ENCODE measurements at places on chromosomes 5 and 9.
A peak's percentile ranks its signal among the peaks of the same experiment; 100 is the strongest.

DNA sequence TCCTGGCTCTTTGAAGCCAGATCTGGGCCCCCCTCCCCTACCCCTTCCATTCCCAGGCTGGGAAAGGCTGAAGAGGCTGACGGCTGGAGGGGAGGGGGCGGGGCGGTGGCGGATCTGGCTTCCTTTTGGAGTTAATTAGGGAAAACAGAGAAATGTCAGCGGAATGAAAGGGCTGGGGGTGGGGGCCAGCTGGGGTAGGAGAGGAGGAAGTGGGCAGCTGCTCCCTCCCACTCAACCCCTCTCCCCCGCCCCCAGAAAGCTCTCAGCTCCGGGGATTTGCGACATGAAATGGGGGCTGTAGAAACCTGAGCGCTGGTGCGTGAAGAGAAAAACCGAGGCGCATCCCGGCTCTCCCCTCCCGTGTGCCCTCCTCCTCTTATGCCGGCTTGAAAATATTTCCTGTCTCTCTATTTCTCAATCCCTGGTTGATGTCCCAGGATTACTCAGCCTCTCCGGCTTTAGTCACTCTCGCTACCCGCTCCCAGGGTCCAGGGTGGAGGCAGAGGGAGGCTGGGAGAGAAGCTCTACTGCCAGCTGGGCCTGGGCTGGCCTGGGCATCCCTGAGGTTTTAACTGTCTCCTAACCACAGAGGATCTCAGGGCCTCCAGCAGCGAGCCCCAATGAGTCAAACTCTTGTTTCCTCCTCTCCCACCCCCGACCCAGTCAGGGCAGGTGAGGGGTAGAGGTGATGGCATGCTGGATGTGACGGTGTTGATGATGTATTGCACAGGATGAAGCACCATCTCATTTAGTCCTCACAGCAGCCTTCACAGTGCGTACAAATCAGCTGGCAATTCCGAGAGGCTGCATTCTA, 20.1 kb downstream of the PCDHGC5 start:
- peak; percentile 31 for DNase-seq

GRCh38 chr9:112009656-112010055, 113.0 kb downstream of the UGCG start:
- DNase-seq, result no peak

GRCh38 chr9:8677741-8678140, 878.2 kb upstream of the DMAC1 start:
- no peak for DNase-seq

GRCh38 chr9:15355669-15356068, 48.7 kb upstream of the TTC39B start:
- no peak for DNase-seq

- peak; percentile 12 for DNase-seq
Measured at GRCh38 chr9:18208166-18209059, 265.5 kb upstream of the ADAMTSL1 start.

GRCh38 chr9:128495804-128496417, 8.6 kb upstream of the GLE1 start:
- no peak for DNase-seq

DNA sequence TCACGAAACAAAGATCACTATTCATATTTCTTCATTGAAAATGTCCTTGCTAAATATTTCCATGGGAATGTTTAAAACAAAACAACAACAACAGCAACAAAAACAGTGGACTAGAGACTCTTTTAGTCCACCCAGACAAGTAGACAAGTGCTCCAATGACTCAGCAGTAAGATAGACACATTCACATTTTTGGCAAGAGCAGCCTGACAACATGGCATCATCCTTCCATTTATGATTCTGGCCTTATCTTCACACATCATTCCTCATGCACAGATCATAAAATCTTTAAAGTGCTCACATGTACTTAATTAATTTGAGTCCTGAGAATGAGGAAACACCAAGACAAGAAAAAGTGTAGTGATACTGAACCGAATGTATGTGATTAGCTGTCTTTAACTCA, 132.6 kb upstream of the PDE4D start:
- no peak for DNase-seq

- DNase-seq, result no peak
Measured at GRCh38 chr5:128402506-128402905, 135.5 kb downstream of the FBN2 start.

GRCh38 chr5:124798890-124799289, 52.5 kb upstream of the ZNF608 start:
- no peak for DNase-seq

- DNase-seq, result no peak
Measured at GRCh38 chr9:91208837-91209236, 152.9 kb downstream of the AUH start.

- no peak for DNase-seq
Measured at GRCh38 chr5:31194892-31195555, 1.5 kb downstream of the CDH6 start.

DNA sequence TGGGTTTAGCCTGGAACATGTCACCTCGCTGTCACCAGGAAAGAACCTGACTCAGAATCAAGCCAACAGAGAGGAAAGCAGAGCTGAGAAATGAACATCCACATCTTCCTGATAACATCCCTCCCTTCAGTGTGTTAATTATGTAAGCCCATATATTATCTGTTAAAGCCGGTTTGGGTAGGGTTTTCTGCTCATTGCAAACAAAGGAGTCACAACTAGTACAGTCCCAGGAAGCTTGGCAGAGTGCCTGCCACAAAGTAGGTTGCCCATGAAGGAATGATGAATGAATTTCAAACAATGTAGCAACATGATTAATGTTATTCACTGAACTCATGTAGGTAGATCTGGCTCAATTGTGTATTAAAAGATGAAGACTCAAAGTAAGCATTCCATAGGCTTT, 10.4 kb upstream of the PPARGC1B start:
- DNase-seq, result peak; percentile 0

DNA sequence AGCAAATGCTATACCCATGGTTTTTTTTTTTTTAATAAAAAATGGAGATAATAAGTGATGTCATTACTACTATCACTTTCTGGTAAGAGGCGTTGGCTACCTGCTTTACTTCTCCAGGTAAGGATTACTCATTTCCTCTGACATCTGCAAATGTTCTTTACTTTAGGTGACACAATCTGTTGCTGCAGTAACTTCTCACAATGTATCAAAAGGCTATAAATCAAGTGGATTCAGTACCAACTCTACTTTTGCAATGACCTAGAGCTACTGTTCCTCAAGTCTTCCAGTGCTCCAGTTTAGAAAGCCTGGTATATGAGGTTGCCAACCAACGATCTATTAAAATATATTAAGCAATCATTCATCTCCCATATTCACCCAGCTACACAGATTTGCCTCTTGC, 129.1 kb downstream of the PLK2 start:
- DNase-seq, result no peak

GRCh38 chr5:4700069-4700468, 440.1 kb upstream of the ADAMTS16 start:
- DNase-seq, result peak; percentile 89

- no peak for DNase-seq
Measured at GRCh38 chr5:158614951-158615350, 484.8 kb downstream of the EBF1 start.

GRCh38 chr9:84711936-84712335, 42.4 kb downstream of the NTRK2 start:
- DNase-seq, result peak; percentile 92

DNA sequence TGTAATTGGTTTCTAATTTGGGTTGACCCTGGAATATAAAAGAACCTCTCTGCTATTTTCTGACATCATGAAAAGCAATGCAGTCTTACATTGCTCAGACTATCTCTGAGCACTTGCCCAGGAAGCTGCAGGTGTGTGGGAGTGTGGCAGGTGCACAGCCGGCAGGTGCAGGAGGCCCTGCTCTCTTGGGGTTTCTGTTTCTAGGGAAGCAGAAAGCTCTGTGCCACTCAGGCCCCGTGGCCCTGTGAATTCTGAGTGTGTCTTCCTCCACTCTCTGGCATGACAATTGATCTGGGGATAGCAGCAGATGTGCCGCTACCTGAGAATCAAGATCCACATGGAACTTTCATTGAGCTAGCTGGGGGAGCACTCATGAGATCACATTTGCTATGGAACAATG, 45.7 kb upstream of the IRX2 start:
- DNase-seq, result peak; percentile 95

DNA sequence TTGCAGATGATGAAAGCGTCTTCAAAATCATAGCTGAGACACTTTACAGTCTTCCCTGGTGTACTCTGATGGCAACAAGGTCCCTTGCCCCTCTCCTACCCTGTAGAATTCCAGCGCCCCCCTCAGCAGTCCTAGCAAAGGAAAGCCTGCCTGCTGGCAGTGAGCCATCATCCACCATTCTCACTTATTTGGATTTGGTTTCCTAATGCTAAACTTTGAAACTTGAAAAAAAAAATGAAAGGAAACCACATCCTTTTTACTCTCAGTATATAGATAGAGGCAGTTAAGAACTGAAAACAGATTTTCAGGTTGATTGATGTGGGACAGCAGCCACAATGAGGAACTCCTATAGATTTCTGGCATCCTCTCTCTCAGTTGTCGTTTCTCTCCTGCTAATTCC, at the start of gene GZMA:
TSS of gene GZMA (plus strand) at position 299 of the 400 bp plus-strand sequence. CDS start at position 336, 37 bp downstream.
- no peak for DNase-seq

DNA sequence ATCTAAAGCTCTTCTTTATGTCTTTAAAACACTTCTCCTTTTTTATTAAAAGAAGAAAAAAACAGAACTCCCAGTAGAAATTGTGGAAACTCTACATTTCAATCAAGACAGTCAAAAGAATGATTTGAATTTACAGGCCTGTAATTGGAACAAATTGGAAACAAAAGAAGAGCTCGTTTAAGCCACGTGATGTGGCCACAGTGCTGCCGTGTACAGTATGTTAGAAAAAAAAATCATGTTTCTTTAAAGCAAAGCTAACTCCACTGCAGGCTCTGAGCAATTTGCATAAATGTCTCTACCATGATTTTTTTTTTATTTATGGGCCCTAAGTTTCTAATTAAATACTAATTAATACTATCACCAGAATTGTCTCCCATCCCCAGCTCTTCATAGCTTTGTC, 325.6 kb downstream of the ZSWIM6 start:
- DNase-seq, result no peak

DNA sequence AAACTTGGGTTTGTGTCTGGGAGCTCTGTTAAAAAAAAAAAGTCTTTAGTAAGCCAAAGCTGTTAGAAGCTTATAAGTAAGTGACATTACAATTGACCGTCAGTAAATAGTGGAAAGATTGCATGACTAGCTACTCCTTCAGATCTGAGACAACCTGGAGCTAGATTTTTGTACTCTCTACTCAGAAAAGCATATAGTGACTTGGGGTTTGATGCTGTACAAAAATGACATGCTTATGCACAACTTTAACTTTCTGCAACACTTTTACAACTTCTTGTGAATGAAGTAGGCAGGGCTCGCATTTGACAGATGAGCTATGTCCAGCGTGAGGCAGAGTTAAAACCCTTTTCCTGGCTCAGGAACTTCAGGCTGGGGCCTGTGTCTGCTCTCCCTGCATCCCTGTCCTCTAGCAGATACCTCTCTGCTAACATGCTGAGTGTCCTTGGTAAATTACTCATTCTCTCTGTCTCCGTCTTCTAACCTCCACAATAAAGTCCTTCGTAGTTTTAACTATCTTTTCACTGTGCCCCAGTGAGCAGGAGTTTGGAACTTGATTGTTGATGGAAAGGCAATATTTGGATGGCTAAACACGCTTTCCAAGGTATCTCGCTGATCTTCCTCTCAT, 471 bp upstream of the GHR start:
- DNase-seq, result no peak

GRCh38 chr5:147748590-147748989, 33.9 kb downstream of the JAKMIP2 start:
- DNase-seq, result peak; percentile 16

- no peak for DNase-seq
Measured at GRCh38 chr5:157965040-157965678, 106.2 kb upstream of the CLINT1 start.

DNA sequence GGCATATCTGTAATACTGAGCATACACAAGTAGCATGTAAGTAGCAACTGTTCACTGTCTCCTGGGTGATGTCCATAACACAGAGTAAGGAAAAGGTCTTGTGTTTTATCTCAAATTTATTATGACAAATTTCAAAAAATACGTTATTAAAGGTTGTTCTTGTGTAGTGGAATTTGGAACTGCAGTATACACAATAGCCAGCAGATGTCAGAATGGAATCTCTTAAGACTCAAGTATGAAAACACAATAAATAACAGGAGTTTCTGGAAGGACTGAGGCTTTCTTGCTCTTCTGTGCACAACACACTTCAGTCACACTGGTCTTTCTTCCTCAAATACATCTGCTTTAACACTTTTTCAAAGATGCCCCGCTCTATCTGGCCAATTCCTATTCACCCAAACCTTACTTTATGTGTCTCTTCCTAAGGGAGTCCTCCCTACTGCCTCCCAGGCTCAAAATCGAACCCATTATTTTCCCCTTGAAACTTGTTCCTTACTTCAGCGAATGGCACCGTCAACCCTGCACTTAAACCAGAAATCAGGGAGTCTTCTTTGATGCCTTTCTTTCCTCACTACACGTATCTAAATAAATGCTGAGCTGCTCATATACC, 6.5 kb upstream of the FBXO10 start:
- peak; percentile 35 for DNase-seq

DNA sequence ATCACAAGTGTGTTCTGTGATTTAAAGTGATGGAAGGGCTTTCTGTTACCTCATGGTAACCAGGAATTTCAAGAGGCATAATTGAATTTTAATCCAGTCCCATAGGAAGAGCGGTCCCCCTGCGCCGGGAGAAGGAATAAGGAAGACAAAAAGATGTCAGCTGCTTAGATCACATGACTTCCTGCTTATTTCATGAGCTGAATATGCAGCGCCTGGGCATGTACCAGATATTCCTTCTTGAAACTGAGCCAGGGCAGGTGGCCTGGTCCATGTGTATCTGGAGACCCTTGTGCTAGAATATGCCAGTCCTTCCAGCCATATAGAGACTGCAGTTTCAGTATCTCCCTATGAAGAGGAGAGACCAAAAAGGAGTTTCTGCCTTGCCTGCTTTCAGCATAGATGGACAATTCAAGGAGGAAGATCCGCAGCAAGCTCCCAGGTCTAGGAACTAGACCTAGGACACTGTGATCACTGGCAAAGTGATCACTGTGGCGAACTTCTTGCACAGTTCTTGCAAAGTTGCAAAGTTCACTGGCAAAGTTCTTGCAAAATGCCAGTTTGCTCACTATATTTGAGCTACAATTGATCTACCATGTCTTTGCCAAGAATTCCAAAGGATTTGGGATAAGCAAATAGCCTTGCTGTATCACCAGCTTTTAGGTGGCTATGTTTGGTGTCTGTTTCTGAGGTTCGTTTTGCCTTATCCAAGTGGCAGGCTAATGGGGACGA, 102.9 kb upstream of the PHYKPL start:
- peak; percentile 57 for DNase-seq

DNA sequence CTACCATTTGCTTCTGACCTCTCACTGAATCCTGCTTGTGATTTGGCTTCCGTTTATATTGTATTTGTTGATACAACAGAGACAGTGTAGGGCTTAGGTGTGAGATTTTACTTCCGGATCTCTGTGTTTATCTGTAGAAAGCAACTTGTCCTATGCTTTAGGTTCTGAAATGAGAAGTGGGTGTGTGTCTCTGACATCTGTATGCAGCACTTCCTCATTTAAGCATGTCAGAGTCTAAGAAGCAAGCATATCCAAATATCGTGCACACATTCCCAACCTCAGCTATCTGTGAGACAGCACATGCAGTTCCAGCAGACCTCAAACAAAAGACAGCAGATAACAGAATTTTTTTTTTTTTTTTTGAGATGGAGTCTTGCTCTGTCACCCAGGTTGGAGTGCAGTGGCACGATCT, 16.3 kb downstream of the KLF9 start:
- no peak for DNase-seq
